ENCODE measurements at places on chromosomes 11 and 22.

- no peak for DNase-seq
These were observed 2.8 kb downstream of the SESN3 start for GRCh38 chr11:95228081-95228749.

GRCh38 chr11:9962722-9963121 is 298.8 kb downstream of the SWAP70 start:
- DNase-seq, result no peak

DNA sequence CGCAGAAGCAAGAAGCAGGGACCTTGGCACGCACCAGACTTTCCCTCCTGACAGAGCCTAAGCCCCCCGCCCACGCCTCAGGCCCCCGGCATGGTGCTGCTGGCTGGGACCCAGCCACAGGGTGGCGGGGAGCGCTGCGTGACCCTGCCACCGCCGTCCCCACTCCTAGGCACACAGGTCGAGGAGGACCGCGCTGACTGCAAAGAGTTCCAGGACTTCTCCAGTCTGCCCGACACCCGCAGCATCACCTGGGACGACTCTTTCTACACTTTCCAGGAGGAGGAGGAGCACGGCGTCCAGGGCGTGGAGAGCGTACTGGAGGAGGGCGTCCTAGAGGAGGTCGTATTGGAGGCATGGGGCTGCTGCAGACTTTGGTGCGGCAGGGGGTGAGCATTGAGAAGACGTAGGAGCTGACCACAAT is 103.7 kb downstream of the TRIM51G start:
- no peak for DNase-seq

DNA sequence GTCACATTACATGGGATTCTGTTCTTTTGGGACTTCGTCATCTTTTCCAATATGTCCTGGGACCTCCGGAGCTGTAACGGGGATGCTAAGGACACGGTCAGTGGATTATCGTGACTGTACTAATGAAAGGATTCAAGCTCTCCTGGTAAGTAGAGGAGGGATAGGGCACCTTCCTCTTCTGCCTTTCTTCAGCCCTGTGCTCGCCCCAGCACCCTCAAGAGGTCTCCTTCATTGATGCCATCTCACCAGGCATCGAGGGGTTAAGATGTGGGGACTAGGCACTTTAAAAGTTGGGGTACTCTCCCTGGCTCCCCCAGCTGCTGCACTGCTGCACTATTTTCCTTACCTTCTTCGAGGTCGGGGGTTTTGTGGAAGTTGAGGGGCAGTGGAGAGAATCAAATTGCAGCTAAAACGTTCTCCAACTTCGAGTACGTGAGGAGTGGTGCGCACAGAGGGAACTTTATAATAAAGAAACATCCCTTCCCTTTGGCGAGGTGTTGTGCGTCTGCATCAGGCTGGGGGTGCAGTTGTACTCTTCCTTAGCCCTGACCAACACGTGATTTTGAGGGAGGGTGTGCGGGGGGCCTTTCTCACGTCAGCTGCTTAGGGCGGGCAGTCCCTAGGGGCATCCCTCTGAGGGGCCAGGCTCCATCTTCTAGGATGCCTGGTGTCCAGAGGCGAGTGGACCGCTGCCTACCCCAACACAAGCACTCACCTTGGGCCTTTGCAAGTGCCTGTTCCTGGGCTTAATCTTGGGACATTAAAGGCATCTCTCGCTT is 96.1 kb downstream of the GRAMD1B start:
- DNase-seq, result no peak

DNA sequence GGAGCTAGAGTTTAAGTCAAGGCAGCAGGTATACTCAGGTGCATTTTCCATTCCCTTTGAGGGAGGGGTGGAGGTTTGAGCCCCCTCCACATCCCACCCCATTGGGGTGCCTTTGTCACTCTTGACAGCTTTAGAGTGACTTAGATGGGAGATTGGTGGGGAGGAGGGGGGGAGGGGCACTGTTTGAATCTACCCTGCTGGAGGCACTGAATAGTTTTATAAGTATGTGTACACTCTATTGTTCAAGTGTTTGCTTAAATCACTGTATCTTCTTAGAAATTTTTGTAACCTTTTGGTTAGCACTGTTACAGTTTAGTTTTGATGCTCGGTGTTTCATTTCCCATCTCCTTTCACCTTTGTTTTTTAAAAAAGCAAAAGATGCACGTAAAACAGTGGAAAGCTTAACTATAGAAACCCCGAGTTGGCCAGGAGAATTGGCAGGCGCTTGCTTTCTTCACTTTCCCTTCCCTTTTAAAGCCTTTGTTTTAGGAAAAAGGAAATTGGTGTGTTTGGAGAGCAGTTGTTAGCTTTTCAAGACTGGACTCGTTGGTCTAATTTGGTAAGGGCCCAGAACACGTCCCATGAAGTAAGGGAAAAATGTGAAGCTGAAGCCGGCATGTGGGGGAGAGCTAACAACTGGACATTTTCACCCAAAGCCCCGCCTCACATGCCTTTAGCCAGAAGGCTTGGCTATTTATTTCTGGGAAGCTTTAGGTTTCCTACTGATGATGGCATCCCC is 42.8 kb downstream of the TNRC6B start:
- no peak for DNase-seq

DNA sequence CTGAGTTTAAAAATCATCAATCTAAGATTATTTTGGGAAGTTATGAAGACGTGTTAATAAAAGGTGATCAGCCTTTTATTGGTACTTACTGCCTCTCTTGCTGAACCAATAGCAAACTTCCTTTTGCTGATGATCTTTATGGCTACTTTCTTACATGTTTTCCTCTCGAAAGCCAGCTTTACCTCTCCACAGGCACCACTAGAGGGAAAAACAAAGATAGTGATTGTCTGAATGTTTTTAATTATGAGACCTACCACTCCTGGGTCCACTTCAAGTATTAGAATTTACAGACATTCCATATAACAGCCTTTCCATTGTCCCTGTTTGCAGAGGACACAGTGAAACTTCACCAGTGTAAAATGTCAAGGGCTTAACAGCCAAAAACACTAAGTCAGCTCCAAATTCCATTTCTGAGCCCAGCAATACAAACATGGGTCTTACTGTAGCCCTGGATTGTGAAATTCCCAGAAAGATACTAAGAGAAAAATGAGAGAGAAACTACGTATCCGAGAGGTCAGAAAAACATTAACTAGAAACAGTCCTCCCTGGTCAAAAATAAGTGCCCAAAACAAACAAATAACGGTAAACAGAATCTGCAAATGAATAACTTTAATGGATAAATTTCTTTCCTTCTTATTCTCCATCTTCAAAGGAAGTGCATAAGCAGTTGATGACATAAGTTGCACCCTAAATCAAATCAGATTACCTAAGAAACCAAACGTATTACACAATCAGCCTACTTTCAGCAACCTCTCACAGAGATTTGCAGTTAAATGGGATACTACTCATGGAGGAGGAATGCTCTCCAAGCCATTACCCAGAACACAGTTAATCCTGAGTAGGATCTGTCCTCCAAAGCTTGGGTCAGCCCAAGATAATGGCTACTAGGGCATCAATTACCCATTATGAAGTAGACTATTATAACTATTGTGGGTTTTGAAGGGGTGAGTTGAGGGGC is 29.5 kb downstream of the CHEK2 start:
- peak; percentile 19 for DNase-seq

GRCh38 chr11:45409587-45409986 is 123.4 kb upstream of the SYT13 start:
- no peak for DNase-seq

GRCh38 chr22:47285981-47286380 is 523.5 kb downstream of the TBC1D22A start:
- no peak for DNase-seq

GRCh38 chr22:24077416-24077815 is 66.3 kb downstream of the CABIN1 start:
- DNase-seq, result no peak

- DNase-seq, result no peak
These were observed 444.3 kb upstream of the B3GAT1 start for GRCh38 chr11:134856056-134856971.

- peak; percentile 48 for DNase-seq
These were observed 1.2 kb downstream of the PHLDB1 start for GRCh38 chr11:118608360-118609227.

- no peak for DNase-seq
These were observed 28.5 kb downstream of the UQCR10 start for GRCh38 chr22:29795663-29796062.

GRCh38 chr22:29937940-29938693 is 55.1 kb downstream of the MTMR3 start:
- no peak for DNase-seq
